ENCODE measurements at places on chromosomes 16 and 17.

- no peak for DNase-seq
These were observed 52.7 kb upstream of the CIBAR2 start for GRCh38 chr16:85164838-85165516.

- no peak for DNase-seq
These were observed 32.4 kb downstream of the SNX11 start for GRCh38 chr17:48139944-48140343.

GRCh38 chr16:12626411-12626810 is 177.3 kb downstream of the CPPED1 start:
- DNase-seq = no peak

GRCh38 chr17:33050611-33051140 is 59.0 kb downstream of the SPACA3 start:
- no peak for DNase-seq

DNA sequence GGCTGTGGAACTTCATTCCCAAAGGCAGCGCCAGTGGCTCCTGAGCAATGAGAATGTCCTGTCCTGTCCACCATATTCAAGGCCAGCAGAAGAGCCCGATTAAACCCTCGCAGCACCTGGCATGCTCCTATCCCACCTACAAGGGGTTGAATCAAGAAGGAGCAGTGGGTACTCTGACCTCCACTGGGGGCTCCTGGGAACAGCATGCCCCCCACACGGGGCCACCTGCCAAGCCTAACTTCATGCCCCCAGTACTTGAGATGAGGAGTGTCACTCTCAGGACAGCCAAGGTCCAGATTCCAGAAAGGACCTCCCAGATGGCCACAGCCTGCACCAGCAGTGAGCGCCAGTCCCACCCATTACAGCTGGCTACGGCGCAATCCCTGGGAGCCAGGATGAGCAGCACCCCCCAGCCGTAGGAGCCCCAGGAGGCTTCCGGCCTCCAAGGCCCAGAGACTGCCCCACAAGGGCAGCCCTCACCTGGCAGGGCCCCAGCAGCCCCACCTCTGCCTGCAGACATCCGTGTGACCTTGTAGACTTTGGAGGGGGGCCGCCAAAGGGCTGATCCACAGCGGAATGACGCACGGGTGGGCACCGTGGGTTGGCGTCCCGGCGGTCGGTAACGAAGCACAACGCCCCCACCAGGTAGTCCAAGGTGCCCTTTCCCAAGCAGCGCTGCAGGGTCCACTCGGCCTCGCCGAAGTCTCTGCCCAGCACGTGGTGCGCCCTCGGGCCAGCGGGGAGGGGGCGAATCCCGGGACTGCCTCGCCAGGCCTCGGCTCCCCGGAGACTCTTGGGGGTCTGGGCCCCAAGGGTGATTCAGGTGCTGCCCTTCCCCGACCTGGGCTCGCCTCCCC is 1.0 kb upstream of the MPDU1 start:
- DNase-seq = no peak

DNA sequence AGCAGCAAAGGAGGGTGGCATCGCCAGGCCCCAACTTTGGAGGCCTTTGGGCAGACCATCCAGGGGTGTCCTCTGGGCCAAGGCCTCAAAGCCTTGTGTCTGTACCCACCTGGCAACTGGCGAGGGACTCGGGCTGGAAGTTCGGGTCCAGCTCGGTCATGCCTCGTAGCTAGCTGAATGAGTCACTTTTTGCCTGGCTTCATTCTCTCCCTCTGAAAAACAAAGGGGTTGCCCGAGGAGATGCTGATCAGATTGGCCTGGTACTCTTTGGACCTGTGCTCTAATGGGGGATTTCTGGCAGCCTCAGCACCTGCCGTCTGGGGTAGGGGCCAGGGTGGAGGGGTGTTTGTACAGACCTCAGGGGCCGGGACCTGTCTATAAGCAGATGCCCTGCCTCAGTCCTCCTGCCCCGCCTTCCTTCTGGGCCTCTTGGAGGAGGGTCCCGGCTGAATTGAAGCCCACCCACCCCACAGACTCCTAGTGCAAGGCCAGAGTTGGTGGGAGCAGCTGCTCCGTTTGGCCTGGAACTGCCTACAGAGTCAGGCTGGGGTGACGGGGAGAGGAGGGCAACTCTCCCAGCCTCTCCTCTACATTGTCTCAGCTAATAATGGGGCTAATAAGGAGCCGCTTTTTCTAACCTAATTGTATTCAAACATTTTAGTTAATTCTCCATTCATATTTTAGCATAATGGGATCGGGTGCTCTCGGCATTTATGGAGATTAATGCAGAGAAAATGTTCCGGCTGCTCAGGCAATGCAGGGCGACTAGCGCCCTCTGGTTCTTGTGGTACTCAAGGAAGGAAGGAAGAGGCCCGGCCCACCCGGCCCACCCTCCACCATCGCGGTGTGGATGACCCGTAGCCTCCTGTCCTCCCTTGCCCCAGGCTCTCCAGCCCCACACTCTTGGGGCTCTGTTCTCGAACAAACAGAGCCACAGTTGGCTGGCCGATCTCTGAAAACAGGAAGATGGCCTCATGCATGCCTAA is 21.4 kb upstream of the ABCC3 start:
- no peak for DNase-seq

GRCh38 chr16:87897521-87898505 is 28.5 kb upstream of the SLC7A5 start:
- DNase-seq = peak; percentile 92

DNA sequence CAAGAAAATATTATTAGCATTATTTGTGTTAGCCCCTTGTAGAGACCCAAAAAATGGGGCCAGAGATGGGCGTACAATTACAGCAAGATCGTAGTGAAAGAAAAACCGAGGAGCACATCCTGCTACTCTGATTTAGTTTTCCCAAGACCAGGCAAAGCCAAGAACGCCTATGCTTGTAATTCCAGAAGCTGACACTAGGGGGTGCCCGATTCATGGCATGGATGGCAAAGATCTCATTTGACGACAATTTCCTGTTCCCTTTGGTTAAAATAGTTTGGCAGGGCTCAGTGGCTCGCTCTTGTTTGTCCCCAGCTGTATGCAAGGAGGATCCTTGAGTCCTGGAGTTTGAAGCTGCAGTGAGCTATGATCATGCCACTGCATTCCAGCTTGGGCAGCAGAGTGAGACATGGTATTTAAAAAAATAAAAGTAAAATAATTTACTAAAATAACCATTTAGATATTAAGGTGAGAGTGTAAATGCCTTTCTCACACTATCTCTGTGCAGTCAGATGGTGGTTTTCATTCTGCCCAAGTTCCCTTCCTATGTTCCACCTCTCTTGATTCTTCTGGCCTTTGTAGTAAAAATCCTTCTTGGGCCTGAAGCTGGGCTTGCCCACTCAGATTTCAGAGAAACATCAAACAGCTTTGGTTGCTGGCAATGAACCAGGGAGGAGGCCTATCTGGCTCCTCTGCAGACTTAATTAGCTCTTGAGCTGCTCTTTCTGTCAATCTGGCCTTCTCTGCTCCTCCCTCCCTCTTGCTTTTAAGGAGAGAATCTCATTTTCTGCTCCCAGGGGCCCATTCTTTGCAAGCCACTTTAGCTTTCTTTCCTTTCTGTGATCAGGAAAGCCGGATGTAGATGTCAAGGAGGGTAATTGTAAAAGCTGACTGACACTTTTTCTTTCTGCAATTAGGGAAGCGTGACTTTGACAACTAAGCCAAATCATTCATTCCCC is 31.2 kb downstream of the TMEM238L start:
- DNase-seq = peak; percentile 56

GRCh38 chr17:73595479-73595878 is 48.8 kb downstream of the SDK2 start:
- DNase-seq = no peak

GRCh38 chr17:72441909-72442308 is 321.1 kb downstream of the SOX9 start:
- DNase-seq = no peak

GRCh38 chr17:30323262-30323894 is 10.5 kb downstream of the TMIGD1 start:
- no peak for DNase-seq

GRCh38 chr17:2395258-2396181 is 5.3 kb downstream of the MNT start:
- DNase-seq = no peak

- no peak for DNase-seq
These were observed 42.8 kb downstream of the CDK5R1 start for GRCh38 chr17:32529604-32530003.

DNA sequence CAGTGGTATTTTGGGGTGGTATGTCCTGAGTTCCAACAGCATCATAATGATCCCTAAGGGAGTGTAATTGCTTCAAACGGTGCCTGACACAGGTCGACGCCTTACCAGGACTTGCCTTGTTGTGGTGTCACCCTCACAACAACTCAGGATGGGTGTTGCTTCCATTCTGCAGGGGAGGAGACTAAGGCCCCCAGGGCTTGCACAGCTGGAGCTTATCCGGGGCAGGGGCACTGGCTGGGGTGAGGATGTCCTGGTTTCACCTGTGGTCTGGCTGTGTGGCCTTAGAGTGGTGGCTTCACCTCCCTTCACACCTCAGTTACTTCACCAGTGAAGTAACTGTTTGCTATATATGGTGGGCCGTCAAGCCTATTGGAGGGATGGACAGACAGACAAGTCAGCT is 23.3 kb downstream of the LLGL2 start:
- no peak for DNase-seq

- no peak for DNase-seq
These were observed 98.1 kb upstream of the SEC14L1 start for GRCh38 chr17:77042476-77043231.

- DNase-seq = no peak
These were observed 16.1 kb downstream of the ABCA3 start for GRCh38 chr16:2324296-2324859.

- DNase-seq = no peak
These were observed 73.3 kb downstream of the AKAP1 start for GRCh38 chr17:57158325-57158724.

DNA sequence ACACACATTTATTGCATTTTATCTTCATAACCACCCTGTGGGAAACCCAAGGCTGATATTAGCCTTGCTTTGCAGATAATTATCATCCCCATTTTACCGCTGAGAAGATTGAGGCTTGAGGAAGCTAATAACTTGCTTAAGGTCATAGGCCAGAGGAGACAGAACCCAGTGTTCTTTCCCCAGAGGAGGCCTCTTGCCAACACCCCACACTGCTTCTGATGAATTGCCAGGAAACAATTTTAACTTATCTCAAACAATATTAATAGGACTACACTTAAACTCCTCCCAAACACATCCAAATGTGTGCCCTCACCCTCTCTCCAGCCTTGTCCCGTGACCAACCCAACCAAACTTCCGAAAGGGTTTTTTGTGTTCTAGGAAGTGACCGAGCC is 2.1 kb upstream of the SPG7 start:
- no peak for DNase-seq

- DNase-seq = no peak
These were observed 19.6 kb downstream of the NME2 start for GRCh38 chr17:51185763-51186332.

- no peak for DNase-seq
These were observed 179.6 kb downstream of the CCT6B start for GRCh38 chr17:34781571-34782108.

- DNase-seq = peak; percentile 92
These were observed 5.4 kb upstream of the ZNF213 start for GRCh38 chr16:3129137-3130131.

- DNase-seq = peak; percentile 89
These were observed 12.3 kb downstream of the GPR142 start for GRCh38 chr17:74379495-74380085.

GRCh38 chr16:53092284-53092683 is 37.5 kb downstream of the CHD9 start:
- DNase-seq = no peak

- DNase-seq = no peak
These were observed 16.2 kb downstream of the MARCHF10 start for GRCh38 chr17:62791767-62792446.

DNA sequence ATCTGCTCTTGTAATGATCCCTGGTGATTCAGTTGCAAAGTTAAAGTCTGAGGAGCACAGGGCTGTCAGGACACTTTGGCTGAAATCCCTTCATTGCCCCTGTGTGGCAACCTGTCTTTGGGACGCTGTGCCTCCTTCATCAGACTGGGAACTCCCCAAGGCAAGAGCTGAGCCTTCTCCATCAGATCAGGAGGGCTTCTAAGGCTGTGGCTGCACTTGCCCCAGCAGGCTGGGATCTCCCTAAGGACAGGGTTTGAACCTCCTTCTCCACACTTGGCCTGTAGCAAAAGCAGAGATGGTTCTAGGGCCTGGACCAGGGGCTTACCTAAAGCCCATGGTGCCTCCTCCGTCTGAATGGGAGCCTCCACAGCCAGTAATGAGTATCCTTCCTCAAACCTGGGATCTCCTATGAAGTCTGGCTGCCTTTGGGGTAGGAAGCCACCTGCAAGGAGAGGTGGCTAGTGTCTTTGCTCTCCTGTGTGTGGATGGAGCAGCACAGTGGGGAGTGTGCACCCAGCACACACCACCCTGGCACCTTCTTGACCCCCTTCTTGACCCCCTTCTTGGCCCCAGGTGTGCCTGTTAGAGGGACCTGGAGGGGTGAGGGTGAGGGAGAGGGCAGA is 79.0 kb upstream of the NKD1 start:
- no peak for DNase-seq

DNA sequence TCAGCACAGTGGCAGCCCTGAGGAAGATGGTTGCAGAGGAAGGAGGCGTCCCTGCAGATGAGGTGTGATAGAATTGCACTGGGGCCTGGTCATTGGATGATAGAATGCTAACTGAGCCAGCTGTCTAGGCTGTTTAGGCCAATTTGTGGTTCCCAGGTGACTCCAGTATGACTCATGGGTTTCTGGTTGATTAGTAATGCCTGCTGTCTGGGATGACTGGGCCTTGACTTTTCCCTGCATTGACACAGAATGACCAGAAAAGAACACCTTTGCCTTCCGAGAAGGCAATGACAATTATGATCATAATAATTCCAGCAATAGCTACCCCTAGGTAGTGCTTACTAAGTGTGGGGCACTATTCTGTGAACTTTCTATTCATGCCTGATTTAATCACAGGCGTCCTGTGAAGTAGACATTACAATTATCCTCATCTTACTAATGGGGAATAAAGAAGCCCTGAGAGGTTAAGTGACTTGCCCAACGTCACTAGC is 31.5 kb downstream of the USP43 start:
- peak; percentile 76 for DNase-seq

- DNase-seq = no peak
These were observed 230.1 kb upstream of the TNRC6C start for GRCh38 chr17:77728474-77728795.

Data from activated CD4-positive, alpha-beta T cell treated with anti-CD3 and anti-CD28 coated beads, Interleukin-2, amount 50 U/mL, for 16 hours (primary cell).